ENCODE measurements at places on chromosomes 2 and 18. TPM values are rescaled to one million over a fixed set of nuclear protein-coding genes. Genes with fewer than 3 reads are reported as not detected.

Gene SLC4A3
- 2.0 TPM for total RNA-seq

Gene PLB1
- total RNA-seq: 2.5 TPM

Gene UGT1A10
- not detected for total RNA-seq

Gene TACR1
- total RNA-seq: 0.16 TPM

Gene SPEG
- total RNA-seq: 7.8 TPM

Gene PRKD3
- total RNA-seq: 44.3 TPM

Gene DCTN1
- total RNA-seq: 256 TPM

Gene KCNK3
- under 0.01 TPM for total RNA-seq

Gene FMNL2
- 31.8 TPM for total RNA-seq

Gene L3MBTL4
- 0.16 TPM for total RNA-seq

Gene CYBRD1
- 454 TPM for total RNA-seq

Gene CTAGE1
- total RNA-seq: not detected

Gene COL4A3
- total RNA-seq: under 0.01 TPM

Gene C2orf80
- not detected for total RNA-seq

Gene TMEM178A
- total RNA-seq: 0.69 TPM

Gene ANKRD36
- total RNA-seq: 41.6 TPM

Gene GCG
- not detected for total RNA-seq

Gene CERKL
- total RNA-seq: 0.09 TPM

Gene ADGRF3
- total RNA-seq: not detected

Gene LRRC30
- not detected for total RNA-seq

Gene KATNAL2
- 3.8 TPM for total RNA-seq

Gene SMC6
- total RNA-seq: 14.1 TPM

Gene TMEFF2
- total RNA-seq: 2.2 TPM

Gene HOXD8
- not detected for total RNA-seq

Gene SLC14A1
- 131 TPM for total RNA-seq

Gene GREB1L
- total RNA-seq: not detected

Gene OXER1
- under 0.01 TPM for total RNA-seq

Gene SLC4A1AP
- 21.6 TPM for total RNA-seq

Gene RUFY4
- not detected for total RNA-seq

Gene ANO7
- 0.63 TPM for total RNA-seq

Gene DPP4
- total RNA-seq: 48.4 TPM

Gene APOB
- not detected for total RNA-seq

Gene CNTNAP5
- total RNA-seq: not detected

Gene PROKR1
- not detected for total RNA-seq

Gene TFCP2L1
- not detected for total RNA-seq

Gene CARF
- 5.4 TPM for total RNA-seq

Gene RNU2-63P
- 251 TPM for total RNA-seq

Gene GCC2
- total RNA-seq: 14.1 TPM

Gene ALLC
- not detected for total RNA-seq

Gene GPR45
- total RNA-seq: not detected

Gene DSG2
- total RNA-seq: 2.2 TPM

Gene CRYBA2
- not detected for total RNA-seq
